Activated naive CD4-positive, alpha-beta T cell (primary cell): ENCODE measurements at places on chromosomes 2 and 18.

GRCh38 chr2:8544171-8544785 is 137.6 kb upstream of the ID2 start:
- no peak for DNase-seq

DNA sequence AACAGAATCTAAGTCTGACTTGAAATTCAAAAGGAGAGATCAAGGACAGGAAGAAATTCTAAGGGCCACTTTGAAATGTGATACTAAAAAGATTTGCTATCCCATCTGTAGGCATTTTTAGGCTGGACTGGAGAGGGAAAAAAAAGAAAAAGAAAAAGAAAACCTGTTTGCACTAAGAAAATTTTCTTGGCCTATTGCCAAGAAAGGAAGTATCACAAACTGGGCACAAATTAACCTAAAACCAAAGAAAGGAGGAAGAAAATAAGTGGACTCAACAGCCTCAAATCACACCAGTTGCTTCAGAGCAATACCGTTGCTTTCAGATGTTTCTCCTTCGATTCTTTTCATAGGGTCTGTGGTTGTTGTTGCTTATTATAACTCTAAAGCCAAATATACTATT is 287.9 kb upstream of the VRK2 start:
- no peak for DNase-seq

DNA sequence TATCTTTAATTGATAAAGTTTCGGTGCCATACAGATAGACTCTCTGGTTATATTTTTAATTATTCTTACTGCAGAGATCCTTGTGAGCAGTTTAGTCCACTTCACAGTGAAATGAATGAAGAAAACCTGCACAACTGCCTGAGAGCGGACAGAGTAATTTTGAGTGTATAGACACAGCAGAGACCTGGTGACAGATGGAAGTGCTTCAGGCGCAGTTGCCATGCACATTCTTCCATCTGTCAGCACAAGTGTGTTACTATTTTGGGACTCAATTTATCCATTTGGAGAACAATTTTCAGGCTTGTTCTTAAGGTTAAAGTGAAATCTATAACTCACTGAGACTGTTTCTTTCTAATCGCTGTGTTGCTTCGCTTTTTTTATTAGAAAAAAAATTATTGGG is 147.8 kb upstream of the SPHKAP start:
- no peak for DNase-seq

- DNase-seq = no peak
These were observed 54.9 kb upstream of the CAPN13 start for GRCh38 chr2:30862054-30862651.

DNA sequence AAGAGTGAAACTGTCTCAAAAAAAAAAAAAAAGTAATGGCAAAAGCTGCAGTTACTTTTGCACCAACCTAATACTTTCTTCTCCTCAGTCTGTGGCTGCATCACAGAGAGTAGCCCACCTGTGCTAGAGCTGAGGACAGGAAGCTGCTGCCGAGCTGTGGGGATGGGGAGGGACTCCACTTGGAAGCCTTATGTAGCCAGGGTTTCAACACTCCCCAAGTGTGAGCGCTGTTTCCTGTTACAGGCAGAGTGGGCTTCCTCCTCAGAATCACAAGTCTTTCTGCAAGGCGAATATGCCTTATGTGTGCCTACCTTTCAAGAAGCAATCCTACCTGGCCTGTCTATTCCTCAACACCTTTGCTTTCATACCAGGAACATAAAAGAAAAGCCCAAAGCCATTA is 36.3 kb upstream of the CYP27C1 start:
- DNase-seq = no peak

DNA sequence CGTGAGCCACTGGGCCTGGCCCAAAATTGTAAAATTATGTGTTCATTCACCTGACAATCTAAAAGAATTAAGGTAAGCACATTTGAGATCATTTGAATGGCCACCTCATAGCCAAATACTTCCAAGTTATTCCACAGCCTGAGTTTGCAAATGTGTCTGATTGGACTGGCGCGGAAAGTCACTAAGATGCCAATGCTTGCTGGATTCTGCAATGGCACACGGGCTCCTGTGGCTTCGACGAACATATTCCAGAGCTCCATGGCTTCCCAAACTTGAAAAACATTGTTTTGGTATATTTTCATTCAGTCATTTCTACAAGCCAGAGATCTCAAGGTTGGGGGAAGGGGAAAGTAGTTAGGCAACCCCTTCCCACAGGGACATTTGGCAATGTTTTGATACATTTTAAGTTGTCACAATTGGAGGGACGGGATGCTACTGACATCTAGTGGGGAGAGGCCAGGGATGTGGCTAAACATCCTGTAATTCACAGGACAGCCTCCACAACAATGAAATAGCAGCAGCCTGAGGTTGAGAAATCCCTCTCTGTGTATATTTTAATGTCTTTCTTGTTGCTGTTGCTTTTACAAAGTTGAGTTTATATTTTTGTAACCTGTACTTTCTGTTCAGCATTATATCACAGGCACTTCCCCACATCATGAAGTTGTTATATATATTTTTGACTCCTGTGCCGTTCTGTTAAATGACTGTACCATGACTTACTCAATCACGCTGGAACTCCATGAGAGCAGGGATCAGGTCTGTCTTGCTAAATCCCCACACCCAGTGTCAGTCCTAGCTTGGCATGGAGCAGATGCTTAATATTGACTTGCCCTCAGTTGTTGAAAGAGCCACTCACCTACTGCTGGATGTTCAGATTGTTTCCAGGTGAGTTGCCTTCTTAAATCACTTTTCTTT is 56.9 kb downstream of the COL4A4 start:
- no peak for DNase-seq

DNA sequence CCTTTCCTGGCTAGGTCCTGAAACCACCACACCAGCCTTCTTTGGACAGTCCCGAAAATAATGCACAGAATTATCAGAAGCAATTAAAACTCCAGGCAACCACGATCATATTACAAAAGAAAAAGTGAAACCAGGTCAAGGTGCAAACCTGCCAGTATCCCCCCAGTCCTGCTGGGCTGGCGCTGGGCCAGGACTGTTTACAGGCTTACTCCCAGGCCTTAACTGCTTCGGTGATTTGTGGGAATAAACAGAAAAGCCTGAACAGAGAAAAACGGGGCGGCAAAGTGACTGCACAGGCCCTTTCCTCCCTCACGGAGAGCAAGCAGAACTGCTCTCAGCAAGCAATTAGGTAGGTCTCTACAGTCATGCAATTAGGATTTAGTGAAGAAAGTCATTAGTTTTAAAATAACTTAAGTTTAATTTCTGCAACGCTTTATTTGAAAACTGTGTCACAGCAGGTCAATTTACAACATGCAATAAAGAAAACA is 1.3 kb downstream of the HDAC4 start:
- DNase-seq = no peak

DNA sequence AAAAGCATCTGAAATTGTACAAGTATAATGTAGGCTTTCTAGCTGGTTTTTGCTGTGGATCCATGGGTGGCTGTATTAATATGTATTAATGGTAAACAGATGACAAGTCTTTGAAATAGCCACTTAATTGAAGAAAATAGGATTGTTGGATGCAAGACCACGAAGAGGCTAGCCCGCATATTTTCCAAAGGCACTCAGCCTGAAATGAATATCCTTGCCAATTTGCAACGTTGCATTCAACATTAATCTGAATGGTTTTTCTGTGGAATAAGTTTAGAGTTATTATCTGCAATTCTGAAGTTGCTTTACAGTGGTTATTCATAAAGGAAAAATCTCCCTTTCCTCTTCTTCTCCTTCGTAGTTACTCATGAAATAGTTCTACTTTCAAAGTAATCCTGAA is 86.2 kb upstream of the SPATS2L start:
- DNase-seq = no peak

GRCh38 chr2:23135481-23136100 is 249.4 kb upstream of the KLHL29 start:
- no peak for DNase-seq

- DNase-seq = no peak
These were observed 639.1 kb upstream of the SETBP1 start for GRCh38 chr18:44041553-44041952.

DNA sequence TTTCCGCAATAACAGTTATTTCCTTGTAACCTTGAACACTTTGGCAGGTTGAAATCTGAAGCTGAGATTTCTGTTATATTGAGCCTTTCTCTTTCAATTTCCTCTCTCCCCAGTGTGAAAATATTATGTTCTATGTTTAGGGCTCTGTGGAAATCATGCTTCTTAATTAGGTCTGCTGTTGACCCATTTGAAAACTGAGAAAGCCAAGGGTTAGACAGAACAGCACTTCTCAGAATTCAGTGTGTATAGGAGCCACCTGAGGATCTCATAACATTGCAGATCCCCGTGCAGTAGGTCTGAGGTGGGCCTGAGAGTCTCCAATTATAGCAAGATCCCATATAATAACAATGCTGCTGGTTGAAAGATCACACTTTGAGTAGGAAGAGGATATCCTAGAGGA is 230.2 kb upstream of the NT5C1B start:
- DNase-seq = no peak

- DNase-seq = no peak
These were observed 92.5 kb downstream of the HAUS1 start for GRCh38 chr18:46196627-46197243.

DNA sequence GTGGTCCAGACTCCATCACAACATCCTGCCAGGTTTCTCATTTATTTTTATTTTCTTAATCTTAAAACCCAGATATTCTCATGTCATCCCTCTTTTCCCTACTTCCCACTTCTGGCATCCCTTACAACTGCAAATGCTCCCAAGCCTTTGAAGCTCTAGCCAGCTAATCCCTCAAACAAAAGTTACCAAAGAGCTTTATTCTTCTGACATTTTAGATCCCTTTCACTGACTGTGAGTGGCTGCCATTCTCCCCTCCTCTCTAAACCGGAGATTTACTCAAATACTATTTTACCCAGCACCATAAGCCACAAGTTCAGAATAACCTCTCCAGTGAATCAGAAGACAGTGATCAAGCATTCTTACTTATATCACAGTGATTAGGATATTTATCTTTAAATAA is 569.0 kb upstream of the SYT4 start:
- no peak for DNase-seq

GRCh38 chr2:42812899-42813479 is 20.6 kb upstream of the HAAO start:
- DNase-seq = no peak

- DNase-seq = no peak
These were observed 5.4 kb downstream of the MARCHF4 start for GRCh38 chr2:216366777-216367471.

DNA sequence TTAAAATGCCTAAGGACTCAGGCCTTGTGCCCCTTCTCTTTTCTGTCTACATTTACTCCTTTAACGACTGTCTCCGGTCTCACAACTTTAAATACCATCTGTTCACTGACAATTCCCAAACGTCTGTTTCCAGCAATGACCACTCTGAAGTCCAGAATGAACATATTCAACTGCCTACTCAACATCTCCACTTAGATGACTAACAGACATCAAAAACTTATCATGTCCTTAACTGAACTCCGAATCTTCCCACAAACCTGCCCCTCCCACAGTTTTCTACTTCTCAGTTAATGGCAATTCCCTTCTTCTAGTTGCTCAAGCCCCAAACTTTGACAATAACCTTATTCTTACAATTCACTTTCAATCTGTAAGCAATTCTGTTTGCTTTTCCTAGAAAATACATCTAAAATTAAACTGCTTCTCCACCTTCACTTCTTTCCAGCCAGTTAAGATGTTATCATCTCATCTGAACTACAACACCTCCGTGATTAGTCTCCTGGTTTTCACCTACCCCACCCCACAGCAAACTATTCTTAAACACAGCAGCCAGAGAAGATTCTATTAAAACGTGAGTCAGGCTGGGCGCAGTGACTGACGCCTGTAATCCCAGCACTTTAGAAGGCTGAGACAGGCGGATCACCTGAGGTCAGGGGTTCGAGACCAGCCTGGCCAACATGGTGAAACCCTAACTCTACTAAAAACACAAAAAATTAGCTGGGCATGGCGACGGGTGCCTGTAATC is 2.8 kb downstream of the C1D start:
- DNase-seq = no peak

- DNase-seq = no peak
These were observed 587.8 kb downstream of the ARHGAP15 start for GRCh38 chr2:143717053-143717452.

- DNase-seq = no peak
These were observed 119.7 kb downstream of the METTL4 start for GRCh38 chr18:2451556-2451955.

DNA sequence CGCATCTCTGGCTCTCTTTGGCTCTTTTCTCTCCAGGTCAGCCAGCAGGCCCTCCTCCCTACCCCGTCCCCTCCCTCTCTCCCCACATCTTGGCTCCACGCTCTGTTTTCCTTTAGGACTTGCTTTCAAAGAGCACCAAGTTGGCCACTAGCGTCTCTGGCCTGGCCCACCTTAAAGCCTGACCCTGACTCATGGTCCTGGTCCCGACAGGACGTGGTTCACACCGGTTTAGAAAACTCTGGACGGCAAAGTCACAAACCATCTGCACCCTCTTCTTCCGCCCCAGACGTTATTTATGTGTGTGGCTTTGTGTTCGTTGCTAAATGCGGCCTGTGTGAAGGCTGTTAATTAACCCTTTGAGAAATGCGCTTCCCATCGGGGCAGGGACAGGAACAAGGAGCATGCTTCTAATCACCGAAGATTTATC is 169.0 kb upstream of the HAAO start:
- DNase-seq = no peak

- DNase-seq = no peak
These were observed 97.3 kb upstream of the RGPD4 start for GRCh38 chr2:107729440-107729839.

DNA sequence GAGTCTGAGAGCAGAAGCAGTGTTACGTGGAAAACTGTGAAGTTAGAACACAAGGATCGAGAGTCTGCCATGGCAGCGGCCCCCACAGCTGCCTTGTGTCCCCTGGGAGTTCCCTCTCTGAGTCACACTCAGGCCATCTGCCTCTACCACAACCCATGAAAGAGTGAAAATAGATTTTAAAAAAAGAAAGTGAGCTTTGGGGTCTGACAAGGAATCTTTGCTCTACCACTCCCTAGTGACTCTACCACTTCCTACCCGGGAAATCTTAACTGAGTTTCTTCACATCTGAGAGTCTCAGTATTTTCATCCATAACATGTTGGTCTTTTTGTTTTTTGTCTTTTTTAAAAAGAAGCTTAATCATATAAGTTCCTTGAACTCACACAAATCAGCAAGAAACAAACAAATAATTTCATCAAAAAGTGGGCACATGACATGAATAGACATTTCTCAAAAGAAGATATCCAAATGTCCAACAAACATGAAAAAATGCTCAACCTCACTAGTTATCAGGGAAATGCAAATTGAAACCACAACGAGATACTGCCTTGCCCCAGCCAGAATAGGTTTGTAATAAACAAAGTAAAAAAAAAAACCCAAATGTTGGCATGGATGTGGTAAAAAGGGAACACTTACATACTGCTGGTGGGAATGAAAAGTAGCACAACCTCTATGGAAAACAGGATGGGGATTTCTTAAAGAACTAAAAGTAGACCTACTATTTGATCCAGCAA is 2.4 kb upstream of the MSGN1 start:
- DNase-seq = no peak
